ENCODE measurements at places on chromosomes 1 and 21.
A peak's percentile ranks its signal among the peaks of the same experiment; 100 is the strongest.

- DNase-seq, result no peak
Measured at GRCh38 chr1:78289603-78290002, 201.2 kb upstream of the PTGFR start.

DNA sequence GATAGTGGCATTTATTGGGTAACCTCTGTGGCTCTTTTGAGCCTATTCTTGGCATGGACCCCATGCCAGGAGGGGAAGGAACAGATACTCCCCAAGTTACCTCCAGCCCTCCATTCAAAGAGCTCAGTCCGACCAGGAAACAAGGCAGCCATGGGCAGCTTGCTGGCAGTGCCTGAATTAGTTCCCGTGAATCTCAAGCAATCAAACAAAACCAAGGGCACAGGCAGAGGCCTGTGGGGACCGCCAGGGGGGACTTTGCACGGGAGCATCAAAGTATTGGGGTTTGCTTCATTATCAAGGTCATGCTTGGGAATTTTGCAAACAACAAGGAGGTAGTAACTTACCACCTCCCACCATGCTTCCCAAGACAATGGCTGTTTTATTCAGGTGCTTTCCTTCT, 81.2 kb upstream of the IFFO2 start:
- DNase-seq, result no peak

- no peak for DNase-seq
Measured at GRCh38 chr1:195804547-195804946, 803.7 kb downstream of the KCNT2 start.

DNA sequence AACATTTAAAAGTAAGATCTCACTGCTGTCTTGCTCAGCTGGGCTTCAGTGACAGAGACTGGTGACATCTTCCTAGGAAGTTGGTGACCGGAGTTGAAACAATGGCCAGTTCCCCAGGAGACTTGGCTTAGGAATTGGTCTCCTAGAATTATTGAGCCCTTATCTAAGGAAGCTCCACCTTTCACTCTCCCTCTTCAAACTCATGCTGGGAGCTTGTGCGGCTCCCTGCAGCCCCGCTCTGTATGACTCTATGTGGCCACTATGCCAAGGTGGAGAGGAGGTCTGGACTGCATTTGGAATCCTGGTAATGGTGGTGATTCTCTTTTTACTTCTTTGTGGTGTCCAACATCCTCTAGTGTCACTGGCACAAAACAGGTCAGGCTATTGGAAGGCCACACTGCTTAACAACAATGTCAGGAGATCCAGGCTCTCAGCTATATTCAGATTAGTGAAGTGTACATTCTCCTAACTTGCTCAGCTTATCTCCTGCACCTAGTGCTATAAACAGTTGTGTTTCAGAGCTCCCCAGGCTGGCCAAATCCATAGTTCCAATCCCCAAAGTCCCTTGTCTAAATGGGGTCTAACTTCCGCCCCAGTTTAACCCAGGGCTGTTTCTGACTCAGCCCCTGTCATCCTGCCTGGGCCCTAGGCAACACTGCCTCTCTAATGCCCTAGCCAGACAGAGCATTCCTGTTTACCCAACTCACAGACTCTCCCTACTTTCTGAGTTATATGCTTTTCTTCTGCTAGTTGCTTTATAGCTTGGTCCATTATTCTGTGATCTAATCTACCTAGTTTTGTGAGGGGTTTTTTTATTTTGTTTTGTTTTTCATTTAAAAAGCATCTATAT, 18.3 kb downstream of the ATP2B4 start:
- no peak for DNase-seq

- peak; percentile 74 for DNase-seq
Measured at GRCh38 chr1:47710329-47711071, 272.7 kb downstream of the FOXD2 start.

DNA sequence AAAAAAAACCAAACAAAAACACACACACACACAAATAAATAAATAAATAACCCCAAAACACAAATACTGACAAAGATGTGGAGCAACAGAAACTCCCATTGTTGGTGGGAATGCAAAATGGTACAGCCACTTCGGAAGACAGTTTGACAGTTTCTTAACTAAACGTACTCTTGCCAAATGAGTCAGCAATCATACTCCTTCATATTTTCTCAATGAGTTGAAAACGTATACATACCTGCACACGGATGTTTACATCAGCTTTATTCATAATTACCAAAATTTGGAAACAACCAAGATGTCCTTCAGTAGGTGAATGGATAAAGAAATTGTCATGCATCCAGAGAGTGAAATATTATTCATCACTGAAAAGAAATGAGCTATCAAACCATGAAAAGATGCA, 23.5 kb downstream of the ASAP3 start:
- DNase-seq, result no peak

DNA sequence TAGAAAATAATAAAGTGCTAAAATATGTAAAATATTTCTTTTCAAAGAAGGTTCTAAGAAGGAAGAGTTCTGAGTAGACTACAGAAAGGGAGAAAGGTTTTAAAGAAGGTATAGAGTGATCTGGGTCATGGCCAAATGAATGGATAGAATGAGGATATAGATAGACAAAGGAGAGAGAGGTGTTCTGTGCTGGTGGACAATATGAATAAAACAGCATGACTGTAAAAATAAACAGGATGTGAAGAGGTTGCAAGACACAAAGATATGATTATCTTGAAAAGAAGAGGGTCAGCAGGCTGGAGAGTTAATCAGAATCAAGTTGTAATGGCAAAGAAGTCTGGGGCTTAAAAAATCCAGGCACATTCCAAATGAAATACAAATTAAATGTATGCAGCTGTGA, 86.7 kb upstream of the GNG4 start:
- no peak for DNase-seq

DNA sequence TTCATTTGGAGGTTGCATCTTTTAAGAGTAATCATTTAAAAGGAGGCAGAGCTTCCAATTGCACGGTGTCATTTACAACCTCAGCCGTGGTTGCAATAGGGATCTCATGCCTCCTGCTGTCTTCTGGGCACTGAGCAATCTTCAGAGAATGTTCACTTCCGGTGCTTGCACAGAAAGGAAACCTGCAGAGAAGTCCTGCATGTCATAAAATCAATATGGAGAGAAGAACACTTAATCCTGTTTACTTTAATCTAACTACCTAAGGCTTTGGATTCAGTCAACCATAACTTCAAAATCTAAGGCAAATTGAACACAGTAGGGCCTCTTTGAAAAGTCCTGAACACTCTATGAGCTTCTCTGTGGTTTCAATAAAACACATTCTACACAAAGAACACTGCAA, 11.3 kb upstream of the MAP10 start:
- peak; percentile 71 for DNase-seq

- no peak for DNase-seq
Measured at GRCh38 chr1:230394134-230394533, 32.0 kb downstream of the PGBD5 start.

Data from NCI-H1417 (cell line).